Stimulated activated CD4-positive, alpha-beta T cell treated with anti-CD3 and anti-CD28 coated beads, Interleukin-12 subunit alpha, Interleukin-12 subunit beta, amount 100 ng/mL, for 4 hours (primary cell): ENCODE measurements at places on chromosomes 5 and 9.

- DNase-seq: no peak
Measured at GRCh38 chr5:172048170-172048422, 41.7 kb upstream of the FBXW11 start.

- DNase-seq: no peak
Measured at GRCh38 chr5:99072846-99073245, 144.0 kb upstream of the CHD1 start.

DNA sequence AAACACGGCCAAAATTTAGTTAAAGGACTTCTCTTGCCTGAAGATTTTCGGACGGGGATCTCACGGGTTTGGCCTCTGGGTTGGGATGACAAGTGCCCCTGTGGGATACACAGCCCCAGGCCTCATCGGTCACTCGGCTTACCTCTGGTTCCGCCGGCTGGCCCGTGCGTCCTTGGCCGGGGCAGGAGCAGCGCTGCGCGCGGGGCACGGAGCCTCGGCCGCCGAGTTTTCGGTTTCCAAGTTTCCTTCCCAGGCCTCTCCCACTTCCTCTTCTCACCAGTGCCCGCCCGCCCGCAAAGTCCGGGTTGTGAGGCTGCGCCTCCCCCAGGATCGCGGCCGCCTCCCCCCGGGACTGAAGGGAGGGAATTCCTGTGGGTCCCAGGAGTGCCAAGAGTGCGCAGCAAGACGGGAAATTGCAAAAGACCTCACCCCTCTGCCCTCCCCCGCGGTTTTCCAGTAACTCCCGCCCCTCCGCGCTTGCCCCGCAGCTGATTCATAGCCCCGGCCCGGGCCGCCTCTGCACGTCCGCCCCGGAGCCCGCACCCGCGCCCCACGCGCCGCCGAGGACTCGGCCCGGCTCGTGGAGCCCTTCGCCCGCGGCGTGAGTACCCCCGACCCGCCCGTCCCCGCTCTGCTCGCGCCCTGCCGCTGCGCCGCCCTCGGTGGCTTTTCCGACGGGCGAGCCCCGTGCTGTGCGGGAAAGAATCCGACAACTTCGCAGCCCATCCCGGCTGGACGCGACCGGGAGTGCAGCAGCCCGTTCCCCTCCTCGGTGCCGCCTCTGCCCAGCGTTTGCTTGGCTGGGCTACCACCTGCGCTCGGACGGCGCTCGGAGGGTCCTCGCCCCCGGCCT lies at the start of gene OSMR:
Gene OSMR, plus strand, starts transcription at position 487 of the 853 bp plus-strand sequence. CDS start 23,033 bp downstream, outside the sequence.
- peak; percentile 8 for DNase-seq

- no peak for DNase-seq
Measured at GRCh38 chr5:153456354-153456753, 34.1 kb upstream of the GRIA1 start.

GRCh38 chr9:13480693-13481092 lies 201.2 kb upstream of the MPDZ start:
- no peak for DNase-seq

GRCh38 chr5:137115152-137115551 lies 384.0 kb downstream of the SPOCK1 start:
- no peak for DNase-seq

DNA sequence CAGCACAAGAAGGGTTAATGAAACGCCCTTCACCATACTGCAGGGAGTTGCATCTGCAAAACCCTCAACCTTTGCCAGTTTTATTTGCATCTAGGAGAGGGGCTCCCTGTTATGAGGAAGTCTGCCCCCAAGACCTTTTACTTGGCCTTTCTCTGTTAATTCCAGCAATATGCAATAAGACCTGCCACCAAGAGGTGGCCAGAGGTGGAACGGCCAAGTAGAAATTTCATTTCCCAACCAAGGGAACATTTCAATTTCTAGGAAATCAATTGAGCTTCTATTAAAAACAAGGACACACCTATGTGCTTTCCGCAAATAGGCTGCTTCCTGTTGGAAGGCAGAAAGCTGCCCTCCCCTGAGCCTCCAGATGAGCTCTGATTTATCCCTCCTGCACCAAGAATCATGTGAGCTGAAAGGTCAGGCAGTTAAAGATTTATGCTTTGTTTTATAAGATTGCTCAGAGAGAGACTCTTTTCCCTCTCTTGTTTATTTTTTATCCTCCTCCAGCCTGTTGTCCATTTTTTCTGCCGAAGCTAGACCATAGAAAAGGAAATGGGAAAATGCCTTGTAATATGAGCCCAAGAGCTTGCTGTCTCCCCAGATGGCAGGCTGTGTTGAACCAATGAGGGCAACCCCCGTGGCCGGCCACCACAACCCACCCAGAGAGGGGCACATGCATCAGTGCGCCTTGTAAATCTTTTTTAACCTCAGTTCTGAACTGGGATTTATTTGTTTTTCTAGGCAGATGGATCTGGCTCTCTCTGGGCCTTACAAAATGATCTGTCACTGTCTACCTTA lies 572.8 kb downstream of the TLE1 start:
- no peak for DNase-seq

- no peak for DNase-seq
Measured at GRCh38 chr5:91137647-91138046, 245.5 kb downstream of the ARRDC3 start.

DNA sequence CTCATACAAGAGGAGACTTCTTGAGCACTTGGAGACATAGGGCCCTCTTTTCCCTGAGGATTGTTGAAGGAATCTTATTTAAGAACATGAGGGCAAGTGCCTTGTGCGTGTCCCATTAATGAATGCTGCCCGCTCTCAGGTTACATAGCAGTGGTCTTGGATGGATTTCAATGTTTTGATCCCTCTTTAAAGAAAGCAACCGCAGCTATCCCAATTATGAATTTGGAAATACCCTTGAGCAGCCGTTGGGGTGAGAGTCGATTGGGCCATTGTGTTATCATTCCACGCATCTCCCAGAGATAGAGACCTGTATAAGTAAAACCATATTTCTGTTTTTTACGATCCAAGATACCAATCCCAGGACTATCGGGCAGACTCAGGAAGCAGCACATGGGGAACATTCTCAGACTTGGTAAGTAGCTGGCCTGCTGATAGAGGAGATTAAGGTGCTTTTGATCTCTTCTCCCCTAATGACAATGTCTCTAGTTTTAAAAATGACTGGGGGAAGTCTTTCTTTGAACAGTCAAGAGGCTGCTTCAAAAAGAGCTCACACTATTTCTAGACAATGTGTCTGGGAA lies 145.3 kb downstream of the MACROH2A1 start:
- no peak for DNase-seq

GRCh38 chr5:54883374-54884194 lies 101.8 kb downstream of the ESM1 start:
- DNase-seq: no peak

DNA sequence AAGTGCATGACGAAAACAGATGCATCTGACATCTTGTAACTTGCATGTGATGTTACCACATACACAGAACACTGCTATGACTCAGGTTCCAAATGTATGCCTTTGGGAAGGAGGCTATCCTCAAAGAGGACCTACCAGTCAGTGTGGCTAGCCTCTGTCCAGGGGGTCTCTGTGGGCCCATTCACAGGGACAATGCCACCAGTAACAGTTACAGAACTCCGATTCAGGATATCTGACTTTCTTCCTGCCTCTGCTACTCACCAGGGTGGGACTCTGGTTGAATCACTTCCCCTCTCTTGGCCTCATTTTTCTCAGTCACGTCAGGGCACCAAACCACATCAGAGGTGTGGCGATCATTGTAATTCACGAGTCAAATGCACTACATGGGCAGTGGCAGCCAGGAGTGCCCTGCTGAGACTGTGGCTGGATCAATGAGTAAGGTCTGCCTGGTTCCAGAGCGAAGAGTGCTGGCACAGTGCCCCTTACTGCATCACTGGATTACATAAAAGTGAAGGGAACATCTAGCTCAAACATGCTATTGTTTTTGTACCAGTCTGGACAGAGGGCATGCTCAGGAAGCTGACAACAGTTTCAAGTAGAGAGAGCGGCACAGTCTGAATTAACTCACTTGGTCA lies 13.2 kb downstream of the ATOX1 start:
- no peak for DNase-seq

- no peak for DNase-seq
Measured at GRCh38 chr5:54676481-54677340, 159.2 kb downstream of the SNX18 start.

GRCh38 chr5:23217159-23217558 lies 290.2 kb upstream of the PRDM9 start:
- DNase-seq: no peak

- DNase-seq: no peak
Measured at GRCh38 chr9:1522219-1522767, 472.1 kb downstream of the DMRT2 start.

DNA sequence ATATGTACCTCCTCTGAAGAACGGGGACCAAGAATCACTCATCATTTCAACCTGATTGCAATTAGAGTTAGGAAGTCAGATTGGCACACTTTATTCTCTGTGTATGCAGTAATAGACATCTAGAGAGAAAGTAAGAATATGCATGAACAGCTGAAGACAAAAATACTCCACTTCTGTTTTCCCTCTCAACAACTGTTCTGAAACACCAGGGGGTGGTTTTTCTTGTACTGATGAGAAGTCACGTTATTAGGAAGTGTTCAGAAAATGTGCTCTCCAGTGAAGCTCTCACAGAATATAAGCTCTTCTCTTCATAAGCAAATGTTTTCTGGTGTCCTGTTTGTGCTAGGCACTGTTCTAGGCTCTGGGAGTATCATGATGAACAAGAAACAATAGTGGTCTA lies 531.7 kb upstream of the C9orf72 start:
- no peak for DNase-seq

- DNase-seq: no peak
Measured at GRCh38 chr9:78407636-78408312, 110.8 kb downstream of the PSAT1 start.

- DNase-seq: no peak
Measured at GRCh38 chr9:9091387-9091786, 1291.8 kb upstream of the DMAC1 start.

DNA sequence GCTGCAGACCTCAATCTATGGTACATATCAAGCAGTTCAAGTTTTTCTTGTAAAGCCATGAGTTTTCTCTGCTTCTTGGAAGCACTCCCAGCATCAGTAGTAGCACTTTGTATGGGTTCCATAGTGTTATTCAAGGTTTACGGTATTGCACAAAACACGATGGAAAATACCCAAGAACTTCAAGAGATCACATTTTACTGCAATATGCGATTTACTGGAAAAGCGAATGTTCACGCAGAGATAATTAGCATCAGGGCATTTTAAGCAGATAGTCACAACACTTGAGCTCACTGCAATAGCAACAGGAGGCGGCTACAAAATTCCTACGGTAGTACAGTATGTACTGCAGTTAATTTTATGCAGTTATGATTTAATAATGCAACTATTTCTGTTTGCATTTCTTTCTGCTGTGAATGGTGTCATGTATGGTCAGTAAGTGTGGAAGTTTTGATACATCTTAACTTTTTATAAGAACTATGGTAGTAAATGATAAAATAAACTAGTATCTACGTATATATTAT lies 200.8 kb downstream of the SMARCA2 start:
- DNase-seq: no peak

DNA sequence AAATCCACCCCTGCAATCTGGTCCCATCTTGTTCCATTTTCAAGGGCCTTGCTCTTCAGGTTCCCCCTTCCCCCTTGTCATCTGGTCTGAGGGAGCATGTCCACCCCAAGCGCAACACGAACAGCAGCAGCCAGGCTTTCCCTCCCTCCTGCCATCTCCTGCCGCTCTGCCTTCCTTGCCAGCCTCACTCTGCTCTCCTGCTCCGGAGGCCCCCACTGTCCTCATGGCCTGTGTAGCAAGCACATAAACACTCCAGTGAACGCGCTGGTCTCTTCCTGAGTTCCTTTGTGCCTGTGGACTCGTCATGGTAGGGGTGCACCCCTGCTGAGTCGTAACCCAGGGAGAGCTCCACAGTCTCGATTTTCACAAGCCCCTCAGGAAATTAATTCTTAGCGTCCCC lies 29.9 kb downstream of the TENT4A start:
- DNase-seq: no peak

DNA sequence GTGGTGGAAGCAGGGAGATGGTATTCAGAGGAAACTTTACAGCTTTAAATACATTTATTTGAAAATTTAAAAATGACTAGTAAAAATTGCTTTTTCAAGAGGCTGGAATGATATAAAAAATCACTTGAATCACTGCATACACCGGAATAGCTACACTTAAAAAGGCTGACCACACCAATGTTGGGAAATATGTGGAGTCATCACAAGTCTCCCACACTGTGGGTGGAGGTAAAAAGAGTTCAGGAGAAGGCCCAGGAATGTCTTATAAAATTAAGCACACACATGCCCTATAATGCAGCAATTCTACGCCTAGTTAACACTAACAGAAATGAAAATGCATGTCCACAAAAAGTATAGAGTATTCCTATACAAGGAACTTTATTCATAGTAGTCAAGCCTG lies 198.1 kb downstream of the ROR2 start:
- no peak for DNase-seq

DNA sequence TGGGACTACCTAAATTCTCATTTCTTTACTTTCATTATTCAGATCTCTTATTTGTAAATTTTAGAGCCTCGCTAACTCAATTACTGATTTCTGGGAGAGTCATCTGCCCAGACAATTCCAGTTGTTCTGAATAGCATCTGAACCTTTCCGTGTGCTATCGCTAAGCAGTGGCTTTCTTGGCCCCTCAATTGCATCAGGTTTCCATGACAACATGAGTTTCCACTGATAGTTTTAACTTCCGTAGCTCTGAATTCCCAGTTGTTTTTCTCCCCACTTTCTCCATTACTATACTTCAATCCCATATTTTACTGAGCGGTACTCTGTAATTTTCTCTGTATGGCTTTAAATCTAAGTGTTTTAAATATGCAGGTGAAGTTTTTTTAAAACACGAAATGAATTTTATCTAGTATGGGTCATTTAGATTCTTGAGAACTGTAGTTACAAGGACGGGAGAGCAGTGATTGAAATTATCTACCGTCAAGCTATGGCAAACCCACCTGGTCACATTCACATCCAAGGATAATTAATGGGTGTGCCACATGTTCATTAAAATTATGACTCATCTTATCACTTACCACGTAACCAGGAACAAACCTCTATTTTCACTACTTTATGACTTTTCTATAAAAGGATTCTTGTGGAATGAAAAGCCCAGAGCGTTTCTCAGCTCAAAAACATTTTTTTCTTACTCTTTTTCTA lies 223.5 kb upstream of the PCSK5 start:
- no peak for DNase-seq

DNA sequence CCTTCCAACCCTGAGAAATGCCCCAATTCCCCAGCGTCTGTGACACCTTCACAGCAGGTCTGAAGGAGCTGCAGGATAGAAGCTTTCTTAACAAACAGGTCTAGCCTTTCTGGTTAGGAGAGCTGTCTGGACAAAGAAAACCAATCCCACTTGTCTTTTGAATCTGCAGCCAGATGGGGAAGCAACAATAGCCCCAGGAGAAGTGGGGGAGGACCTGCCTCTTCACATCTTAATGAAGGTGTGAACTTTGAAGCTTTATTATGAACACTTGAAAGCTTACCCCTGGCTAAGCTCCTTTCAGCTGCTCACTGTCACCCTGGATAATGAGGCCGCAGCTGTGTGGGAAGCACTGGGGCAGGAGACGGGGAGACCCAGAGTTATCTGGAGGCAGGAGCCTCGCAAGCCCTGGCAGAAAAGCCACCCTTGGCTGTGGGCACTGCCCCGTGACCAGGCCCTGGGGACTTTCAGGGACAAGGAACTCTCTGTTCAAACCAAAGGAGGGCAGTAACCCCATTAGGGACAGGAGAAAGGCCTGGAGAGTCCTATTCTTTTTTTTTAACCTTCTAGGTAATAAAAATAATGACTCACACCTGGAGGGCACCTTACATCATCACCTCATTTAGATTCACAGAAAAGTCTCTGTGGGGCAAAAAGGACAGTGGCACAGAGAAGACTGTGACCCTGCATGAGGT lies 151.8 kb upstream of the RAD23B start:
- DNase-seq: no peak

GRCh38 chr5:39223565-39224156 lies 4.3 kb upstream of the FYB1 start:
- no peak for DNase-seq

GRCh38 chr9:75921391-75922127 lies 31.1 kb downstream of the PCSK5 start:
- DNase-seq: no peak
